ENCODE measurements at places on chromosomes 2 and 18. TPM values are rescaled to one million over a fixed set of nuclear protein-coding genes. Genes with fewer than 3 reads are reported as not detected.

DNA sequence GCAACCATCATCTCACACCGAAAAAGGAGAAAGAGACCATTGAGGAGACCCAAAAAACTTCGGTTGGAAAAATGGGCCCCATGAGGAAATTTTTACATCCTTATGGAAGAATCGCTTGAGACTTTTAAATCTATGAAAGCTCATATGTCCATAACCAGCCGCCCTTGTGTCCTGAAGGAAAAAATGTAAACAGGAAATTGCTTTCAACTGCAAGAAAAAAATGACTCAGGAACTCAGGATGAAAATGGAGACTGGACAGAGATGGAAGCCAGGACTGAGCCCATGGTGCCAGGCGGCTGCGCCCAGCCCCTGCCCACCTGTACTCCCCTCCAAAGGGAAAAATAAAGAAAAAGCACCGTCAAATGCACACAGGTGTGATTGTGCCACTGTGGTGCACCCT lies 81.5 kb upstream of the SLC66A3 start:
- DNase-seq, result no peak

DNA sequence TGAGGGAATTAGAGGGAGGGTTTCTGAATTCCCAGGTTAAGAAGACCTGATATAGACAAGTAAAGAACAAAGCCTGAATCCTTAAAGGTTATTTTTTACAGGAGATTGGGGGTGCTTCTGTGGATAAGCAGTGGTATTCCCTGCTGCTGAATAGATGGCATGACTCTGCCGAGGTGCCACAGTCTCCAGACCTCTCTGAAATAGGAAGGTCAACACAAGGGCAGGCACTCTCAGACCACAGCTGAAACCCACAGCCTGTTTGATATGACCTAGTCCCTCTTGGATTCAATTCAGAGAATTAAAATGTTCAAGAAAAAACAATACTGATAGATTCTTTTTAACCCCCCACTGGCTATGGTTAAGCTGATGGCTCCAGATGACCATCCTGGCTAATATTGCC lies 259.3 kb downstream of the PTGR3 start:
- no peak for DNase-seq

- DNase-seq, result no peak
Measured at GRCh38 chr2:7725171-7725849, 808.1 kb downstream of the RNF144A start.

DNA sequence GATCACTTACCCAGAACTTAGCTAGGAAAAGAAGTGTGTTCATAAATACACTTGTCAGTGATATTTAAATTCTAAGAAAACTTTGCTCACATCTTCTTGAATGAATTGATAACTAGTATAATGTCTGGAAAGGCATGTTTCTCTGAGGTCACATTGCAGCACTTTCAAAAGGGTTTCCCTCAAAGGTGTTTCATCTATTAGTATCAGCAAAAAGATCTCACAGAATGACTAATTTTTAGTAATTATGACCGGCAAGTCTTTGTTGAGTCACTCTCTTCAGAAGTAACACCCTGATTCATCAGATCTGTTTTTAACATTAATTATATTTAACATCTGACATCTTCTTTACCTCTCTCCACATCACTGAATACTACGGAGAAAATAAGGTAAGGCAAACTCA lies 222.3 kb downstream of the IKZF2 start:
- DNase-seq, result no peak

DLX2 gene
- total RNA-seq, result 5.7 TPM

DPP10 gene
- not detected for total RNA-seq

ANKRD53 gene
- total RNA-seq, result 1.8 TPM

DNA sequence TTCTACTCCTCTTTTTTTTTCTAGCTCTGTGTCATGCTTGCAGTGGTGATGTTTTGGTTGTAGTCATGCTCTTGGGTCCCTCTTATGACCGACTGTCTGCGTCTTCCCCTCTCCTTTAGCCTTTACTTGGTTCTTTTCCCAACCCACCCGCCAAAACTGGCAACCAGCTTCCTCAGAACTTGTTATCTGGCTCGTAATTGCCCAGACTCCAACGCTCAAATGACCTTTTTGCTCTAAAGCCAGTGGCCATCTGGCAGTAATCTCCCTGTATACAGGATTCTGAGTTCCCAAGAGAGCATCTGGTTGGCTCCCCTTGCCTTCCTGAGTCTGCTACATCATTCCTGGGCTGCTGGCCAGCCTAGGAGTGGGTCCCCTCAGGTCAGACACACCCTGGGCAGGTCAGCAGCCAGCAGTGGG lies 147.2 kb downstream of the MGAT5 start:
- DNase-seq, result no peak

C2orf66 gene
- not detected for total RNA-seq

DCC gene
- total RNA-seq, result not detected

WDCP gene
- 10.6 TPM for total RNA-seq

SCN9A gene
- 30.1 TPM for total RNA-seq

- no peak for DNase-seq
Measured at GRCh38 chr2:51720826-51721225, 688.9 kb upstream of the NRXN1 start.

DNA sequence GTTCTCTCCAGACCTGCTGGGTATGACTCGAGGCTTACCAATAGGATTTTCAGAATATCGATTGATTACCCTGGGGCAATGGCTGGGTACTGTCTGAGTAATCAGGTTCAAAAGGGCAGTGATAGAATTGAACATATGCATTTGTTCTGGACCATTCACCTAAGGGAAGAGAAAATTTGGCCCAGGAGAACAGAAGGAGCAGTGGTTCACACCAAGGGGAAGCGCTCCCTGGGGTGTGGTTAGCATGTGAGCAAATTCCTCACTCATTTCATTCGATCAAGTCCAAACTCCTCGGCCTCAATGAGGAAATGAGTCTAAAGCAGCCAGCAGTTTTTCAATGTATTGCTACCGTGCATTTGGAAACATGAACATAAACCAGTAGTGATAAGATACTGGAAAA lies 55.6 kb downstream of the CYP26B1 start:
- no peak for DNase-seq

- no peak for DNase-seq
Measured at GRCh38 chr18:62660691-62661090, 54.6 kb upstream of the PHLPP1 start.

DNA sequence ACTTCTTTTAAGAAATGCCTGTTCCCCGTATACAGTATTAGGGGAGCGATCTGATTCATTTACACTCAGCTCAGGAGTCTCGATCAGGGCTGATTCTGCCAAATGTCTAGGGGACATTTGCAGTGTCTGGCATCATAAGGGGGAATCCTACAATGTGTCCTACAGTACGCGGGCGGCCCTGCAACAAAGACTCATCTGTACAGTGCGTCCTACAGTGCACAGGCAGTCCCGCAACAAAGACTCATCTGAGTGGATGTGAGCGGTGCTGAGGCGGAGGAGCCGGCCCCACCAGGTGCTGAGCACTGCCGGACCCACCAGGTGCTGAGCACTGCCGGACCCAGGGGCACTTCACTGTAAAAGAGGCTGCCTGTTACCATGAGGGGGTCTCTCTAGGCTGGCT lies 102.5 kb downstream of the FAM210A start:
- no peak for DNase-seq

SPP2 gene
- total RNA-seq, result not detected

DNA sequence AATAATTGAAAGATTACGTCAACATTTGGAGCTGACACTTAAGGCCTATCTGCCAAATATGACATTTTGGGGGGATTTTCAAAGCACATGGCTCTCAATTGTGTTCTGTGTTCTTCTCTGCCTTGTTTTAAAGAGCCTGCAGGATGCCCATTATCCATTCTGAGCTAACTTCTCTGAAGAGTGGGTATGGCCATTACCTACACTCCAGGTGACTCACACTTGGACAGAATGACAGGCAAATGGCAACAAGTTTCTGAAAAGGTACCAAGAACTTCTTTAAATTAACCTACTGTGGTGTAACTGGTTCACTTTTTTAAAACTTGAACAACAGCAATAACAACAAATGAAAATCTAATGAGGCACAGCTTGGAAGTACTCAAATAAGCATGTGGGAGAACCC lies 834.9 kb upstream of the SLC39A10 start:
- no peak for DNase-seq

- DNase-seq, result peak; percentile 4
Measured at GRCh38 chr2:218975060-218975777, 9.8 kb downstream of the FEV start.

DNA sequence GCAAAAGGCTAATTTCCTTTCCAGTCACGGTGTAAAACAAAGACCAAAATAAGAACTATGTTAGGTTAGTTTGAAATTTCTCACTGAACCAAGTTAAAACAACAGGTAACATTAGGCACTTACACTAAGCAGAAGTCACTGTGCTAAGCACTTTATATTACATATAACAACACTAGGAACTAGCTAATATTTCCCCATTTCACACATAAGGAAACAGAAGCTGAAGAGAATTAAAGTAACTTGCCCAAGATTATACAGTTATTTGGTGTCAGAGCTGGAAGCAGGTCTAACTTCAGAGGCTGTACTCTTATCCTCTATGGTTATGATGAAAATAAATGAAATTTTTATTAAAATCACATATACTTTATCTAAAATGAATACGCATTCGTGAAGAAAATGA lies 5.9 kb downstream of the ITSN2 start:
- no peak for DNase-seq

COL6A3 gene
- total RNA-seq, result 264 TPM

DNA sequence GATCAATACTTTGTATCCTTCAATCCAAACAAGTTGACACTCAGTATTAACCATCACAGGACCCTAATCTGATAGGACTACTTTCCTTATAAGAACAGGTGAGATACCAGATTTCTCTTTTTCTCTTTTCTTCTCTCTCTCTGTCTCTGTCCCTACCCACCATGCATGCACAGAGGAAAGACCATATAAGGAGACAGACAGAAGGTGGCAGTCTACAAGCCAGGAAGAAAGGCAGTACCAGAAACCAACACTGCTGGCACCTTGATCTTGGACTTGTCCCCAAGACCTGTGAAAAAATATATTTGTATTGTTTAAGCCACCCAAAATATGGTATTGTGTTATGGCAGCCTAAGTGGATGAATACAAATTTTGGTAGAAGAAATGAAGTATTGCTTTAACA lies 156.2 kb upstream of the KCNH7 start:
- DNase-seq, result no peak

DNA sequence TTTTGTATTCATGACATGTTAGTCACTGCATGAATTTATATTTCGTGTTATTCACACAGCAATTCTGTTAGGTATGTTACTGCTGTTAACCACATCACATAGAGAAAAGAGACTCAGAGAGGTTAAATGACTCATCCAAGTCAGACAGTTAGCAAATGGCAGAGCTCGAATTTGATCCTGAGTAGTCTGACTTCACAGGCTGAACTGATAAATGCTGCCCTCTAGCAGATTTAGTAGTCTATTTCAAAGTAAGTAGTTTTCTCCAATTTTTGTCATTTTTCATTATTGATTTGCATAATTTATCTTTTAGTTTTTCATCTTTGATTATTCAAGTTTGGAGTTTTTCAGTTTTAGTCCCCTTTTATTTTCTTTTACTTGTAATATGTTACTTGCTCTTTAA lies 58.3 kb downstream of the WDR7 start:
- no peak for DNase-seq

- DNase-seq, result no peak
Measured at GRCh38 chr2:163364736-163365135, 371.1 kb downstream of the FIGN start.

DNA sequence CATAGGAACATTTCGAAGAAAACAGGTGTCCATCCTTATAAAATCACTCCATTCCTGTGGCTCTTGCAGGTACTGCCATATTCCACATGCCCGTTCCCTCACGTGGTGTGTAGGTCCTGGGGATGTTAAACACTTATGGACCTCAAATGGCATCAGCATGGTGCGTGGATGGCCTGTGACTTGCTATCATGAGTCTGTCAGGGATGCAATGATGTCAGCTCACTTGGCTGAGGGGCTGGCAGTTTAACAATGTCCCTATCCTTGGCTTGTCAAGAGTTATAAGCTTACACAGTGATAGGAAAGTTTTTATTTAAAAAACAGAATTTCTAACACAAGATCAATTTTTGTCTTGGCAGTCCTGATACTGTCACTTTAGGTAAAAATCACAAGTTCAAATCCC lies 28.8 kb downstream of the MAIP1 start:
- no peak for DNase-seq

DNA sequence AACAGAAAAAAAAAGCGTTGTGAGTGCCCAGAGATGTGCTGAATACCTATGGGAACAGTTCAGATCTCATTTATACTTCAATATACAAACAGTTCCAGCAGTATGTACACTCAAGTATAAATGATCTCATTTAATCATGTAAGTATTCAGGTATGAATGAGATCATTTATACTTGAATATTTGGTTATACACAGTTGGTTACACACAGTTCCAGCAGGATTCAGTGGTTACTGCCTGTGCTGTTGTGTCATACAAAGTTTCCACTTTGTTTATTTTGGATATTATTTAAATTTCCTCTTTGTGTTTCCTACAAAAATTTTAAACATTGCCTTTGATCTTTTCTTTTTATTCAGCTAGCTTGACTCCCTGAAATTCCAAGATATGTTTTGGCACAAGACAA lies 293.5 kb upstream of the SLC39A10 start:
- DNase-seq, result no peak

GPR17 gene
- not detected for total RNA-seq

- no peak for DNase-seq
Measured at GRCh38 chr18:59041296-59041695, 98.4 kb upstream of the SEC11C start.
